ENCODE measurements at places on chromosomes 4 and X.

GRCh38 chr4:21018817-21019216, 318.6 kb downstream of the PACRGL start:
- no peak for DNase-seq

- DNase-seq: no peak
These were observed 25.2 kb upstream of the G3BP2 start for GRCh38 chr4:75698162-75698962.

- DNase-seq: no peak
These were observed 60.0 kb downstream of the FGF13 start for GRCh38 chrX:138651494-138651893.

DNA sequence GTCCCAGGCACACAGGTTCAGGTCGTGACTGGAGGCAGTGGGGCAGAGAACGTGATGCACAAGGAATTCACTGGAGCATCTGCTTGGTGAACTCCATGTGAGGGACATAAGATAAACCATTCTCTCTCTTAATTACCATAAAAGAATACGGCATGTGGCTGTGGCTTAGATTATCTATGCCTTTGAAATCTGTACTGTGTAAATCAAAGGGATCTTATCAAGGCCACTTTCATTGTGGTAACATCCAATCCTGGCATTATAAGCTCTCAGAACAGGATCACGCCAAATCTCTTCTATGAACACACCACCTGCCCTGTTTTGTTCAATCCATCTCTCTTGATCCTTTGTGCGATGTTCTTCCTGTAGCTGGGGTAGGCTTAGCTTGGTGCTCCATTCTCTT, 192.3 kb downstream of the SPATA18 start:
- DNase-seq: no peak

DNA sequence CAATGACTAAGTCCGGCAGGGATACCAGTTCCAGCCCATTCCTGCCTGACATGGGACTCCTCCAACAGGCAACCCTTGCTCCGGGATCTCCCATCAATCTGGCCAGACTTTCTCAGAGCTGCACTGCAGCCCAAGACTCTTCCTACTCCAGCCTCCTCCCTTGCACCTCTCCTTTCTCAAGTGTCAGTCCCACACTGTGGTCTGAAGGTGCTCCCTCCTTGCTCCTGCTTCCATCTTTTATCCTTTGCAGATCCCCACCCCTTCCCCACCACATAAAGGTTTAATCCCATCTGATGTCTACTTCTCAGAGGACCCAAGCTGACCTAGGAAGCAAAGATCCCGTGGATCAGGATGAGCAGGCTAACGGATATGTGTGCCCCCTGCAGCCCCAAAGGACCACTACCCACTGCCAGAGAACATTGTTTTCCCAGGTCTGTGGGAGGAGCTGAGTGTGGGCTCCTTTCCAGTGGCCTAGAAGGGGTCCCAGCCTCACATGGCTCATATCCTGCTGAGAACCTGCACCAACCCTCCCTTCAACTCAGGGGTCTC, 33.3 kb upstream of the XPNPEP2 start:
- DNase-seq: no peak

- DNase-seq: no peak
These were observed 6.0 kb downstream of the PCDH7 start for GRCh38 chr4:30726090-30726675.

DNA sequence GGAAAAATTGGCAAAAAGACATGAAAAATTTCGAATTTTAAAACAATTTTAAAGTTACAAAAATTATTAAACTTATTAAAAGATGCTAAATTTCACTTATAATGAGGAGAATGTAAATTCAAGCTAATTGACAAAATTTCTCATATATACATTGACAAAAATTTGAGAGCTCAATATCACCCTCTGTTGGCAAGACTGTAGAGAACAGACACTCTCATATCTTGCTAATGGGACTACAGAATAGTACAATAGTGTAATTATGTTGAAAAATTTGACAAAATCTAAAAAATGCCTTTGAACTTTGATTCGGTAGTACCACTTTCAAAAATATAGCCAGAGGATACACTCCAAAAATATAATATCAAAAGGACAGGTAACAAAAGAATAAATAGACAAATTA, 29.8 kb downstream of the DCAF8L2 start:
- no peak for DNase-seq

DNA sequence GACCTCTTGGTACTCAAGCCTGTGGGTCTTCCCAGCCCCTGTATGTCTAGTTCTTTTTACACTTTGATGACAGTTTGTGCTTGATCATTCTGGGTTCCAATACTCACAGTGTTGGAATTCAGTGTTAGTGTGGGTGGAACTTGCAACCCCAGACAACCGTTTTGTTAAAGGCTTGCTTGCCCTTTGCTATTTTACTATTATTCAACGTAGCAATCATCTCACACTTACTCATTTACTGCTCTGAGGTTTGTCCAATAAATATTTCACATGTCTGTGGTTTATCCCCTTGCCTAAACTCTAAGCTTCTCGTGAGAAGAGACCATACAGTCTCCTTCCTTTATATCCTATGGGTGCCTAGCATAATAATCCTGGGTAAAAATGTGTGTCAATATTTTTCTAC, 15.3 kb downstream of the CCNG2 start:
- DNase-seq: no peak

GRCh38 chr4:86483773-86484172, 110.3 kb upstream of the PTPN13 start:
- DNase-seq: no peak

DNA sequence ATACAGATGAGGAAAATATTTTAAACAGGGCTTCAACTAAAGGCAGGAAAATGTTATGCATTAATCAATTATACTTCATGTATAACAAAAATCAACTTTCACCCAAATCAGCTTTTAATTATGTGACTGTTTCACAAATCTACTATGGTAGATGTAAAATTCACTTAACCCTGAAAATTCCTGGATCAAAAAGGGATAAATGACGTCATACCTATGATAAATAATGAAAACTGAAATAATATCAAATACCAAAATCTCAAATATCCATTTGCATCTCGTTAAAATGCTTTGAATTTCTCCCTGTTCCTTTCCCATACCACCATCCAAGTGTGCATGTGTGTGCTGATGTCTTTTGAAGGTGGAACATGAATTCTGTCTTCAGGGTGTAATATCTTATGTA, 11.5 kb downstream of the S100G start:
- no peak for DNase-seq

DNA sequence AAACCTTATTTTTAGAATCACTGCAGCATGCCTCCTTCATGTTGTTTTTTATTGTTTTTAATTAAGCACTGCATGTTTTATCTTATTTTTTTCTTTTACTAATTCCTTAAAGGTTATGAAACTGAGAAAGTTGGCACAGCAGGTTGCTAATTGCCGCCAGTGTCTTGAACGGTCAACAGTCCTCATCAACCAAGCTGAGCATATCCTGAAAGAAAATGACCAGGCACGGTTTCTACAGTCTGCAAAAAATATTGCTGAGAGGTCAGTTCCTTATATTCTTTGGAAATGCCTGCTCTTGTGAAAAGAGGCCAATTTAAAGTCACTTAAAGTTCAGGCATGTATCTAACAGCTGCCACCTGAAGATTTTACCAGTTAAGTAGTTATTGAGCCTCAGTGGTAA, 76.8 kb downstream of the TEX13B start:
- no peak for DNase-seq
